ENCODE measurements at places on chromosomes 12 and 14.

- no peak for DNase-seq
Observed at GRCh38 chr14:20608383-20609110, 17.4 kb upstream of the RNASE12 start.

- DNase-seq: no peak
Observed at GRCh38 chr12:132282950-132283771, 46.2 kb downstream of the GALNT9 start.

GRCh38 chr12:68414988-68415387, 82.8 kb upstream of the MDM1 start:
- DNase-seq: no peak

GRCh38 chr14:99737956-99738667, 54.0 kb downstream of the CYP46A1 start:
- DNase-seq: no peak

DNA sequence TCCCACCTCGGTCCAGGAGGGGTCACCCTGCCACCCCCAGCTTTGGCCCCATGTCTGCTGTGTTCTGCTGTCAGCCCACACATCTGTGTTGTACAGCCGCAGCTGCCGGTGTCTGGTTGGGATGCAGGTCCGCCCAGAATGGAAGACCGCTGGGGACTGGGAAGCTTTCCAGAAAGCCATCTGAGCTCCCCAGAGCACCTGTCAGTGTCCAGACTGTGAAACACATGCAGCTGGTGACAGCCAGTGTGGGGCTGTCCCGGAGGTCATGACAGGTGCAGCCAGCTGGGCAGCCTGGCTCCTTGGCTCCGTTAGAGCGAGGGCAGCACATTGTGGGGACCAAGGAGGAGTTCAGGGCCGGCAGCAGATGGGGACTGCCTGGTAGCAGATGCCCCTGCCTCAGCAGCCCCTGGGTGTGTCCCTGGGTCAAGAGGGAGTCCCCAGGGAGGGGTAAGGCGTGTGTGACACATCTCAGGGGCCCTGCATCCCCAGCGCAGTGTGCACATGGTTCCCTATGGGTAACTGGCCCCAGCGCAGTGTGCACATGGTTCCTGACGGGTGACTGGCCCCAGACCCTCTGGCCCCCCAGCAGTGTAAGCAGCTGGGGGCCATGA, 16.4 kb downstream of the CEP170B start:
- no peak for DNase-seq
